ENCODE measurements at places on chromosomes 5 and 9.

DNA sequence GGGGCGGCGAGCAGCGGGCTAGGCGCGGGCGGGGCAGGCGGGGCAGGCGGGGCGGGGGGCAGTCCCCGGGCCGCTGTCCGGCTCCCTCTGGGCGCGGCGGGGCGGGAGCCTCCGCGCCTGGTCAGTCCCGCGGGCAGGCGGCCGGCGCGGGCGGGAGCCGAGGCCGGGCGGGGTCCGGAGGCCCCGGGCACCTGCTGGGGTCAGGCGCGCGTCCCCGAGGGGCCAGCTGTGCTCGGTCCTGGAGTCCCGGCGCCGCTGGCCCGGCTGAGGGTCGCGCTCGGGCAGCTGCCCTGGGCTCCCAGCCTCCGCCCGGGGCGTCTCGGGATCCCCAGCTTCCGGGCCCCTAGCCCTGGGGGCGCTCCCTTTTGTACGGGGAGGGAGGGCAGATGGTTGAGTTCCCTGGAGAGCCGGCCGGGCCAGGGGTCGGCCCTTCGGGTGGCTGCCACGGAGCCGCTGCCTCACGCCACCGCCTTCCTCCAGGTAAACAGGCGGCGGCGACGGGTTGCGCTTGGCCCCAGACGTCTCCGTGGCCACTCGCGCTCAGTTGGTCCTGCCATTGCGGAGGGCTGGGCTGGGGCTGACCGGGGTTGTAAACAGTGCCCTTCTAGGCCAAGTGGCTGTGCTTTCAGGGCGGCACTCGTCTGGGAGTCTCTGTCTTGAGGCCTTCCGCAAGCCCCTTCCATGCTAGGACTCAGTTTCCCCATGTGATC, 473 bp downstream of the ZBTB34 start:
- DNase-seq = no peak

GRCh38 chr9:73149371-73150067, 2.1 kb upstream of the ANXA1 start:
- no peak for DNase-seq

GRCh38 chr9:34338665-34339385, 9.5 kb downstream of the NUDT2 start:
- no peak for DNase-seq

- DNase-seq = no peak
Observed at GRCh38 chr9:68581696-68582095, 41.0 kb upstream of the TMEM252 start.

GRCh38 chr5:120098426-120098825, 365.7 kb upstream of the PRR16 start:
- DNase-seq = no peak

DNA sequence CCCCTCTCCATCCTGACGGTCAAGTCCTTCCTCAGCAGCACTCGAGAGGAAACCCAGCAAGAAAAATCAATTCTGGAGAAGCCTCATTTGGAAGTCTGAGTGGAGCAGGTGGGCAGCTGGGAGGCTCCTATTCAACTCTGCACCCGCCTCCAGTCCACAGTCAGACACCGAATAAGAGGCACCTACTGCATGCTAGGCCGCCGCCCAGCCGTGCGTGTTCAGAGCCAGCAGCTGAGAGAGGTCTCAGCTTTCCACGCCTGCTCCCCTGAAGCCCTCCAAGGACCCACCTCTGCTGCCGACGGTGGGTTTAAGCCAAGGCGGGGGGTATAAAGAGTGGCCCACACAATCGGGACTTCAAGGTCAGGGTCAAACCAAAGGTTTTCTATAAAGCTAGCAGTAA, 41.9 kb downstream of the VAV2 start:
- no peak for DNase-seq

DNA sequence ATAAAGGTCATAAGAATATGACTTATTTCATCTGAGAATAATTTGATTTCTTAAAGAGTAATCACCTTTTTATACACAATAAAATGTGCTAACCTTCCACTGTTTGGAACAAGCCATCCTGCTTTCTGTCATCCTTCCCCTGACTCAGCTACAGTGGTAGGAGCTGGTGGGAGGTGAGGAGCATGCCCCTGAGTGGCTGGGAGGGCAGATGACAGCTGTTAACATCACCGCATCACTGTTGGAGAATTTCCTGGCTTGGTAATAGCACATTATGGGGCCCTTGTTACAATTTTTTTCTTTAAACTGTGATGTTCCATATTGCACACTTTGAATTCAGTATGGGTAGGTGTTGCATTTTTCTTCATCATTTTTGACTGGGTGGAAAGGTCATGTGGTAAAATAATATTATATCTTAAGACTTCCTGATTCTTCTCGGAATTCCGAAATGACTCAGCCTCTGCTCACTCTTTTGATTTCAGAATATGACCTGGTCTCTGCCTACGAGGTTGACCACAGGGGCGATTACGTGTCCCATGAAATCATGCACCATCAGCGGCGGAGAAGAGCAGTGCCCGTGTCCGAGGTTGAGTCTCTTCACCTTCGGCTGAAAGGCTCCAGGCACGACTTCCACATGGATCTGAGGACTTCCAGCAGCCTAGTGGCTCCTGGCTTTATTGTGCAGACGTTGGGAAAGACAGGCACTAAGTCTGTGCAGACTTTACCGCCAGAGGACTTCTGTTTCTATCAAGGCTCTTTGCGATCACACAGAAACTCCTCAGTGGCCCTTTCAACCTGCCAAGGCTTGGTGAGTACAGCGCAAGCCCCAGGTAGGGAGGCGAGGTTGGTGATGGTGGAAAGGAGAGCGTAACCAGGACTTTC, 5.8 kb downstream of the ADAMTS16 start:
- no peak for DNase-seq

GRCh38 chr9:3672399-3672798, 146.6 kb upstream of the RFX3 start:
- DNase-seq = no peak

- DNase-seq = no peak
Observed at GRCh38 chr5:129379406-129379805, 80.7 kb upstream of the ADAMTS19 start.

- no peak for DNase-seq
Observed at GRCh38 chr9:14192556-14192955, 121.4 kb downstream of the NFIB start.

GRCh38 chr9:107946364-107947141, 457.0 kb upstream of the KLF4 start:
- DNase-seq = no peak

DNA sequence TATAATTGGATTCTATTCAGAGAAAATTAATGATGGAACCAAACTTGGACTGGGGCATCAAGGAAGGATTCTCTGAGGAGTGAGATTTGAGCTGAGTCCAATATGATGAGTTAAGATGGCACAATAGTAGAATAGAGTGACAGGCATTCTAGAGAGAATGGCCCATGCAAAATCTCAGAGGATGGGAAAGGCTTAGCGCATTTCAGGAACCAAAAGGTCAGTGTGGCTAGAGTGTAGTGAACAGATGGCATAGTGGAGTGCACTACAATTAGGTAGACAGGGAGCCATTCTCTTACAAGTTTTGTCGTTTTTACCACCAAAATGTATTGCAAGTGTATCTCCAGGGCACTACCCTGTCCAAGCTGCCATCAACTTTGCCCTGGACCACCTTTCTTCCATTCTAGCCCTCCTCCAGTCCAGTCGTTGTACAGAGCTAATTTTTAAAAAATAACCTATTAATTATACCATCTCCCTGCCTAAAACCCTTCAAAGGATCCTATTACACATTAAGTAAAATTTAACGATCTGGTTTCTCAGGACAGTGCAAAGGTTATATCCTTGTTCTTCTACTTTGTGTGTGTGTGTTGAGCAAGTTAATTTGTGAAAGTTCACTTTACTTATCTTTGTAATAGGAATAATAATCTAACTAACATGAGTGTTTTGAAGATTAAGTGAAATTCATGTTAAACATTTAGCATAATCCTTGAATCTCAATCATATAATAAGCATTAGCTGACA, 211.7 kb downstream of the COMMD10 start:
- DNase-seq = no peak

DNA sequence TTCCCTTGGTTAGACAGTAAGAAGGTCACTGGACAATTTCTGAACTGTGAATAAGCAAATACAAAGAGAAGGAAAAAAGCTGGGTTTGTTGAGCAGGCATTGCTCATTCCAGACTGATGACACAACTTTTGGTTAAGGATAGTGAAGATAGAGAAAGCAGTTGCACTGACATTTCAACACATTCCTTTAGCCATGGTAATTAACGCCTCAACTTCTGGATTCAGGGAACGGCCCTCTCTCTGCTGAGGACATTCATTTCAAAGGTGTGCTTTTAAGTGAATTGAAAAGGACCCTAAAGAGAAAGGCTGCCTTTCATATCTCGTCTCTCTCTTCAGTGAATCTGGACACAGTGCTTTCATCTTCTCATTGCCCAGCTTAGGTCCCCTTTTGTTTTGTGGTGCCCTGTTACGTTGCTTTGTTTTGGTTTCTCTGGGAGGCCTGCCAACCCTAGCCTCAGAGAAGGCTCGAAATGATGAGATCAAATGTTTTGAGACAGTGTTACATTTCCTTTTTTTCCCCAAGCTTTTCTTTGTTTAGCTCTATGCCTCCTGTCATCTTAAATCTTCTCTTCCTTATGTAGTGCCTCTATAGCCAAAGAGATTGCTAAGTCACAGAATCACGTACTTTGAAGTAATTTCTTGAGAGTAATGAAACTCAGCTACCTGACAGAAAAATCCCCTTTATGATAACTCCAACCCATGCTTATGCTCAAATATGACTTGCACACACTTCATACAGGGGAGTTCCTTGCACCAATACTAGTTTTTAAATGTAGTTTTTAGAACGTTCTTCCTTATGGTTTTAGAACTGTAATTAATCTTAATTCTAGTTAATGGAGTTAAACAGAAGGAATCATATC, 94.4 kb upstream of the IFNE start:
- DNase-seq = no peak

DNA sequence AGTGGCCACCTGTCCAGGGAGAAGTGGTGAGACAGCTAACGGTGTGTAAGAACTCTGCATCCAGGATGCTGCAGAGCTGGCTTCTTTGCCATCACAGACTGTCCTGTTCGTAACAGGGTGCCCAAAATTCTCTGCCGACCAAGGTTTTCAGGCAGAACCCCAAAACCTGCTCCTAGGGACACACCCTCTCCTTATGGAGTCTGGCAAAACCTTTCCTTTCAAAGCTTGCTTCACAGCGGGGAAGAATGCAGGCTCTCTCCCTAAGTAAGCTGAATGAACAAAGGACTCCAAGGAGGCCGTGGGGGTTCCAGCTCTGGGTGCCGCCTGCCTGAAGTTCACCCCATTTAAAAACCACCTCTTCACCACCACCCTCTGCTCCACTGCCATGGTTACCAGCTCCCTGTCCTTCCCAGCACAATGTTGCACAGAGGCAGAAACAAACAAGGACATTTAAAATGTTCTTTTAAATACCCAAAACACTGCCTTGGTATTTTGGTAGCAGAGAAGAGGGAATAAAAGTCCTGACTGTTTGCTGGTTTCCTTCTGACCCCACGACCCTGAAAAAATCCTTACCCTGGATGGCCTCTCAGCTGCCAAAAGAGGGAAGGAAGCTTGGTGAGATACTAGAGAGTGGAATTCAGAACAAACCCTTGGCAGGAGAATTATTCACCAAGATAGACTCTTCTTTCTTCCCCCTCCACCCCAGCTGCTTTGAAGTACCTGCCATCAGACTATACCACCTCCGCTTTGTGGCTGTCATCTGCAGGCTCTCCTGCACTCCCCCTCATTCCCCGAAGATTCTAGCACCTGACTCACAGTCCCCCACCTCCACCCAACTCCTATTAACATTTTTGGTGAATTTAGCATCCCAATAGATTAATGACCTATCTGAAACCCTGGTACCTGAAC, 7.1 kb upstream of the KLF9 start:
- DNase-seq = no peak

GRCh38 chr9:78866207-78867132, 569.5 kb downstream of the PSAT1 start:
- DNase-seq = no peak

- DNase-seq = no peak
Observed at GRCh38 chr5:137758715-137759306, 4.6 kb upstream of the HNRNPA0 start.

- no peak for DNase-seq
Observed at GRCh38 chr5:95826949-95827891, 4.7 kb upstream of the GLRX start.

DNA sequence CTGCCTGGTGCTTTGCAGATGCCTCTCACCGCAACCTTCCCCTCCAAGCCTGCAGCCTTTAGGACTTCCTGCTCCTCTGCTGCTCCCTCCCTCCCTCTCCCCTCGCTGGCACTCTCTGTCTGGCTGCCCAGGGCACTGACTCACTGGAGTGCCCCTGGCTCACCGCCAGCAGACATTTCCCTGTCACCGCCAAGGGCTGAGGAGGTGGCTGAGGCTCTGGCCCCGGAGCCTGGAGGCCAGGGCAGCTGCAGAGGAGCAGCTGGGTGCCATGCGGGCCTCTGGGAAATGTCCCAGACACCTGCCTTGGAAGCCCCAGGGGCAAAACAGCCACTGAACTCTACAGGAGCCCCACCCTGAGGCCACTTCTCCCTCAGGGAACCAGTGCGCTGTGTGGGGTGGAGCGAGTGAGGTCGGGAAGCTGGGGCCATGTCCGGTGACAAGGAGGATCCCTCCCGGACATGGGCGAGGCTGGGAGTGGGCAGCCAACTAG, 53.4 kb downstream of the TENT4A start:
- no peak for DNase-seq

- DNase-seq = no peak
Observed at GRCh38 chr9:87478226-87478992, 19.3 kb upstream of the DAPK1 start.

- DNase-seq = no peak
Observed at GRCh38 chr5:97181856-97182545, 1.0 kb downstream of the RIOK2 start.

DNA sequence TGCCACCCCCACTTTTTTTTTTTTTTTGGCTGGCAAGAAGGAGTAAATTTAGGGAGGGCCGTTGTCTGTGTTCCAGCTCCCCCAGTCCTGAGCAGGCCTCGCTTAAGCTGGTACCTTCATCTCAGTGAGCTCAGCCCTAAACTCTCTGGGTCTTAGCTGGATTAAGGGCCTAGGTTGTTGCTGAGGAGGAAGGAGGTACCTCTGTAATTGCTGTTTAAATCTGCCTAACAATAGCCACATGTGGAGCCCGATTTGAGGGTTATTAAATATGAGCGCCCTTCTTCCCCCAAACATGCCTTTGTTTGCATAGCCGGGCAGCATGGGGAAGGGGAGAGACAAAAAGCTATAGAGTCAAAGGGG, 179.0 kb upstream of the PITX1 start:
- no peak for DNase-seq

GRCh38 chr5:55969956-55970355, 24.8 kb downstream of the IL6ST start:
- DNase-seq = no peak

DNA sequence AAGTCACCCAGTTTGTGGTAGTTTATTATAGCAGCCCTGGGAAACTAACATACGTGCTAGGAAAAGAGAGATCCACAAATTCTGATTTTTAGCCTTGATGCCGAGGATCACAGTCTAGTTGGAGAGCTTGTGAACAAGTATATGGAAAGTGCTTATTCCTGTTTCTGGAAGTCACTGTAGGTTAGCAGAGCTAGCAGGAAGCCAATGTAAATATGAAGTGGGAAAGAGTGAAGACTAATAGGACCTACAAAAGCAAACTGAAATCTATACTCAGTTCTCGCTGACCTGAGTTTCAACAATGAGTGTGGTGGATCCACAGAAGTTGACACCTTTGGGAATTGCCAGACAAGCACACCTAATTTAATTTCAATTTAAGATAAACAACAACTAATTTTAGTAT, 254.9 kb downstream of the PLK2 start:
- DNase-seq = no peak
